MM.1S (cell line): ENCODE measurements at places on chromosomes 6 and 20.

GRCh38 chr6:109313139-109313538 is 69.1 kb downstream of the CD164 start:
- no peak for DNase-seq
- H3K4me3 ChIP-seq, result no peak overlapping the region
- no peaks in the 10 kb centered on the region for H3K36me3 ChIP-seq
- H3K27me3 ChIP-seq, result no peaks in the 10 kb centered on the region
- H3K4me1 ChIP-seq, result no peaks in the 10 kb centered on the region

GRCh38 chr20:725491-725890 is 42.8 kb downstream of the SLC52A3 start:
- H3K4me3 ChIP-seq, result no peak overlapping the region
- H3K4me1 ChIP-seq, result no peaks in the 10 kb centered on the region
- DNase-seq, result no peak
- no peaks in the 10 kb centered on the region for H3K36me3 ChIP-seq

DNA sequence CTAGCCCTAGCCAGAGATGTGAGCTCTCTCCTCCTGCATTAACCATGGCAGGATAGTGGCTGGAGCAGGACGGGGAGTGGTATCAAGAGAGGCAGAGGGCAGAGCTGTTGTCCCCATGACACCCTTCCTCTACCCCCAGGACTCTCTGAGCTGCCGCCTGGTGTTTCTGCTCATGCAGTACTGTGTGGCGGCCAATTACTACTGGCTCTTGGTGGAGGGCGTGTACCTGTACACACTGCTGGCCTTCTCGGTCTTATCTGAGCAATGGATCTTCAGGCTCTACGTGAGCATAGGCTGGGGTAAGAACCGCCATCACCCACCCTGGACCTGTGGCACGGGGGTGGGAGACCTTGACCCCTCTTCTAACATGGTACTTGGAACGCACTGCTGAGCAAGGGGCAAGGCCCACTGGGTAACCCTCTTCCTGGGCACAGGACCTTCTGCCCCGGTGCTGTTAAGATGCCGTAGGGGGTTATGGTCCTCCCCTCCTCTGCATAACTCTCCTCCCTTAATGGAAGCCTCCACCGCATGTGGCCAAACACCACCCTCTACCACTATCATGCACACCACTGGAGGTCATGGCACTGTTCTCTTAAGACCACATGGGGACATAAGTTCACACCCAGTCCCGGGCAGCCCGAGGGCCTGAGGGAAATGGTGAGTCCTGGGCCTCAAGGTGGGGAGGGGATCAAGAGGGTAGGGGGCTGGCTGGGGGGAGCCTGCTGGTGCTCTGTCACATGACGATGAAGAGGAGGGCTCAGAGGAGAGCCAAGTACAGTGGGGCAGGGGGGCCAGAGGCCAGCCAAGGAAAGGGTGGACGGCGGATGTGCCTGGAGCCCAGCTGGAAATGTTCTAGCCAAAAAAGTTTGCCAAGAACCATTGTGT is 25.1 kb downstream of the GLP1R start:
- H3K27ac ChIP-seq, result no peak overlapping the region
- DNase-seq, result no peak
- no peak overlapping the region for H3K4me3 ChIP-seq
- H3K36me3 ChIP-seq, result no peaks in the 10 kb centered on the region

GRCh38 chr6:25685251-25685650 is 33.2 kb downstream of the SCGN start:
- H3K4me3 ChIP-seq, result no peak overlapping the region
- H3K36me3 ChIP-seq, result no peaks in the 10 kb centered on the region
- H3K27me3 ChIP-seq, result no peaks in the 10 kb centered on the region

GRCh38 chr20:17925141-17925939 is 43.3 kb downstream of the SNX5 start:
- H3K27ac ChIP-seq, result no peak overlapping the region
- no peaks in the 10 kb centered on the region for H3K36me3 ChIP-seq
- no peak for DNase-seq
- no peak overlapping the region for H3K4me3 ChIP-seq
- no peaks in the 10 kb centered on the region for H3K4me1 ChIP-seq
- H3K27me3 ChIP-seq, result no peaks in the 10 kb centered on the region

DNA sequence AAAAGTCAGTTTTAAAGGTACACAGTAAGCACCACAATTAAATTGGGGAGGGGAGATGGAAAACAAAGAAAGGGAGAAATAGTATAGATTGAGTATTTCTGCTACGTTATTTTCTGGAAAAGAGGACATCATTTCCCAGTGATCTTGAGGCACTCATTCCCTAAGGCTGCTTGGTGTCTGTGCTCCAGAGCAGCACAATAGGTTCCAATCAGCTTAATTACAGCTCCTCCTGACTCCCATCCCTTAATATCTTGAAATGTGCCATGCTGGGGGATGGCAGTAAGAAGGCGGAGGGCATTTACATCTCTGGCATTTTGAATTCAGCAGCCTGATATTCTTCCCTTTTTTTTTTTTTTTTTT is 39.5 kb upstream of the BEND3 start:
- no peaks in the 10 kb centered on the region for H3K36me3 ChIP-seq
- H3K27me3 ChIP-seq, result no peaks in the 10 kb centered on the region
- H3K4me3 ChIP-seq, result no peak overlapping the region
- no peaks in the 10 kb centered on the region for H3K4me1 ChIP-seq

GRCh38 chr6:67300430-67301040 is 1334.5 kb upstream of the ADGRB3 start:
- no peak for DNase-seq
- no peaks in the 10 kb centered on the region for H3K4me1 ChIP-seq
- H3K36me3 ChIP-seq, result no peaks in the 10 kb centered on the region
- H3K4me3 ChIP-seq, result no peak overlapping the region
- H3K27ac ChIP-seq, result no peak overlapping the region
